ENCODE measurements at places on chromosomes 4 and X. TPM values are rescaled to one million over a fixed set of nuclear protein-coding genes. Genes with fewer than 3 reads are reported as not detected.

Gene GSX2
- not detected for total RNA-seq

Gene SPANXB1
- not detected for total RNA-seq

Gene ZNF630
- total RNA-seq, result 0.54 TPM

Gene SPANXA1
- not detected for total RNA-seq

Gene TIGD4
- total RNA-seq, result 0.27 TPM

Gene FANCB
- total RNA-seq, result 4.0 TPM

Gene ADGRA3
- total RNA-seq, result 22.1 TPM

Gene TLL1
- total RNA-seq, result 7.4 TPM

Gene ENPP6
- not detected for total RNA-seq

Gene SEPSECS
- 5.2 TPM for total RNA-seq

Gene MAGEA2
- not detected for total RNA-seq

Gene SLC10A6
- total RNA-seq, result under 0.01 TPM

Gene MAGEA8
- not detected for total RNA-seq

Gene SLC10A3
- total RNA-seq, result 8.2 TPM

Gene UGT2A1
- total RNA-seq, result 0.27 TPM

Gene GLOD5
- total RNA-seq, result not detected

Gene CENPVL2
- not detected for total RNA-seq

Gene PPEF2
- not detected for total RNA-seq

Gene USP26
- not detected for total RNA-seq

Gene IL13RA1
- total RNA-seq, result 32.7 TPM

Gene MND1
- total RNA-seq, result 2.4 TPM

Gene ENPEP
- total RNA-seq, result under 0.01 TPM

Gene FAM9B
- total RNA-seq, result not detected

Gene SLC9B1
- 0.47 TPM for total RNA-seq

Gene LGI2
- total RNA-seq, result under 0.01 TPM

Gene JADE3
- total RNA-seq, result 9.8 TPM

Gene SLC2A9
- total RNA-seq, result 1.6 TPM

Gene KLHL4
- 32.0 TPM for total RNA-seq

Gene NUP54
- 49.2 TPM for total RNA-seq

Gene BEND4
- total RNA-seq, result 0.19 TPM

Gene FGFBP2
- not detected for total RNA-seq

Gene MAGEE1
- 0.85 TPM for total RNA-seq

Gene FHIP1A
- under 0.01 TPM for total RNA-seq

Gene NLGN4X
- total RNA-seq, result not detected

Gene ARSD
- total RNA-seq, result 19.7 TPM

Gene ARX
- total RNA-seq, result not detected

Gene KIF4A
- 17.8 TPM for total RNA-seq

Gene IQCM
- not detected for total RNA-seq

Gene STPG2
- 0.09 TPM for total RNA-seq
